ENCODE measurements at places on chromosomes 12 and 14.

DNA sequence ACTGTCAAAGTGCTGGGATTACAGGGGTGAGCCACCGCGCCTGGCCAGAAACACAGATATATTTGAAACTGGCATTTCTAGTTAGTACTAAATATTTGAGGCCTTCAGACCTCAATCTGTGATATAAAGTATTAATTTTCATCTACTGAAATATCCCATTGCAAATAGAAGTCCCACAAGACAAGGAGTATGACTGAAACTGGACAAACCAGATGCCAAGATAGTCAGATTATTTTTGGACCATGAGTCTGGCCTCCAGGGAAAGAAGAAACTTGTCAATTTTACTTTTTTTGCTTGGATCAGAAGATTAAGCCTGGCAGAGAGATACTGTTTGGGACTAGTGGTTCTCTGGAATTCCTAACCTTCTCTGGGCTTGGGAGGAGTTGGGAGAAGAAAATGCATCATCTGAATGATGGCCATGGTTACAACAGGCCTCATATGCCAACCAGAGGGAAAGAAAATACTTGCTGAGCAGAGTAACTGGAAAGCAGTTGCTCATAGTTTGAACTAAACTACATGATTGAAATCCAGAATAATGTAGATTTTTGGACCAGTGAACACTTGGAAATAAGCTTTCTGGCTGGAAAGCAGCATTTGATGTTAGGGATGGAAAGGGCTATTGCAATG lies 2.9 kb upstream of the SMOC1 start:
- DNase-seq = no peak

GRCh38 chr12:21813125-21813524 lies 38.6 kb upstream of the KCNJ8 start:
- no peak for DNase-seq

GRCh38 chr12:121810833-121811433 lies 7.1 kb downstream of the SETD1B start:
- no peak for DNase-seq

DNA sequence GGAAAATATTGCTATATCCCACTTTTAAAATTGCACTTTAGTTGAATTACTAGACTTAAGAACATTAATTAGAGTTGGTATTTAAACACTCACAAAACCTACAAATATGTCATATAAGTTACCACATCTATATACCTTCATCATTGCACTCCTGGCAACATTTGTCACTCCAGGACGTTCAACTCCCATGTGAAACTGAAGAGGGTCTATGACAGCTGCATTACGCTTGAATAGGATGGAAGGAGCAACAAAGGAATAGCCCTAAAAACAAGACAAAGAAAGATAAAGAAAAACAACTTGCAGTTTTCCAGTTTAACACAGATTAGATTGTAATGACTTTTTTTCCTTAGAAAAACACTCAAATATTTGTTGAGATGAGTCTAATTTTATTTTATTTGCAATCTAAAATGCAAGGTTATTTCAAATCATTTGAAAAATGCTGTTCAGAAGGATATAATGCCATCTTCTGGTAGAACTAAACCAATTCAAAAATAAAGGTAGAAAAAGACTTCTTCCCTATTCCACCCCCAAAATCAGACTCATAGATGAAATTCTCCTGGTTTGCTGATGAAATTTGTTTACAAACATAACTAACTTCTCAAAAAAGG lies 84.3 kb upstream of the TTC7B start:
- DNase-seq = no peak

- DNase-seq = no peak
These were observed 9.2 kb upstream of the CYP46A1 start for GRCh38 chr14:99674776-99675381.

- no peak for DNase-seq
These were observed 117.3 kb downstream of the GPR135 start for GRCh38 chr14:59347915-59348314.

DNA sequence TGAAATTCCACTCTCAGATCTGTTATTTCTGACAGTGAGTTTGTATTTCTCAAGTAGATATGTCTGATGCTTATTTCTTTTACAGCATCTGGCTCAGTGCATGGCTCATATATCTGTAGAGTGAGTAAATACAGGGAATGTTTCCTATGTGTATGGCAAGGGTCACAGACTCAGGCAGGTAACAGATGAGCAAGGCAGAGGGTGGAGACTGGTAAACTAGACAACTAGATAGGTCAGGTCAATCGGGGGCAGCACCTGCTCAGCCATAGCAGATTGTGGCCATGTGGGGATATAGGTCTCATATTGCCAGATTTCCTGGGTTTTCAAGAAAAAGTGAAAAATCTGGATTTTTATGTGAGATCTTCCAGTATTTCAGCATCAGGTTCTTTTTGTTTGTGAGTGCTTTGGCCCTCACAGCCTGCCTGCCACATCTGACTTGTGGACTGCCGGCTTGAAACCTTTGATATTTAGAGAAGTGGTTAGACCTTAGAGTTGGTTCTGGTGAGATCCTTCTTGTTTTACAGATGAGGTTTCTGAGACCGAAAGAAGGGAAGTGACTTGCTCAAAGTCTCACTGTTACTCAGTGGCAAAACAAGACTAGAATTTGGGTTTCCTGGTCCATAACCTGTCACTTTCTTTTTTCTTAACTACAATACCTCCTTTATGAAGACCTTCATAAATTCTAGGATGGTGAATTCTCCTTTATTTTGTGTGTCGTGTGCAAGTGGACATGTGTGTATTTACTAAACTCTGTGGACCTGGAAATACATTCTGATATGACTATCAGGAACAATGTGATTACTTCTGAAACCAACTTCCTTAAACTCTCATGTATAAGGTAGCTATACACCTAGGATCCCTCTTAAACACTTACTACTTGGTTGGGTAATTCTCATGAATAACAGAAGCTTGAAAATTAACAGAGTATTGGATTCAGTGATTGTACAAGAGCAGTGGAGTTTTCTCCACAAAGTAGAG lies 34.4 kb downstream of the PROX2 start:
- peak; percentile 80 for DNase-seq

- no peak for DNase-seq
These were observed 294.4 kb downstream of the DIO2 start for GRCh38 chr14:79916892-79917291.

- no peak for DNase-seq
These were observed 269.2 kb upstream of the DAAM1 start for GRCh38 chr14:58919217-58919616.
